ENCODE measurements at places on chromosomes 7 and 10. TPM values are rescaled to one million over a fixed set of nuclear protein-coding genes. Genes with fewer than 3 reads are reported as not detected.

DNA sequence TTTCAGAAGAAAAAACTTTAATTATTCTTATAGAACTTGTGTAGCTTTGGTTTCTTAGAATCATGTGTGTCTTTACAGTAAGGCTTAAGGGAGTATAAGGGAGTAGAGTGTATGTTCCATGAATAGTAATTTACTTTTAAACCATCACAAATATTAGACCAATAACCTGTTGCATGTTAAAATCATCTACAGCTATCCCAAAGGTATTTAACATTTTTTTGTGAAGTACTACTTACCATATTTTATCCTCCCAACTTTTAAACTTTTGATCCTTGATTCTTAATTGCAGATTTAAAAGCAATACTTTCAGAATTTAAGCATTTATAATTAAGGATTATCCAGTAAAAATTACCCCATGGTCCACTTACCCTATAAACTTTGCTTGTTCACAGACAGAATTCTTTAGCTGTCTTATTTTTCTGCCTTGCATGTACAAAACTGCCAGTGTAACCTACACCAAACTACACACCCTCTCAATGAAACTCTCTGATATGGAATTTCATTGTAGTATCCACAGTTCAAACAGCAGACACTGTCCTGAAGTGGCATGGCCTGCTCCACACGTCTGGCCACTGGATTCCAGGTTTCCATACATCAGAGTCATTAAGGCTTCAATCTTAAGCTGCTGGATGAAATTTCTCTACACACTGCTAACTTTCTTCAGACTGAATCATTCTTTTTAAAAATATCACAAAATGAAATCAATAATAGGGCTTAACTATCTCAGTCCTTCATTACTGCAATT lies 5.8 kb downstream of the GLI3 start:
- peak; percentile 37 for ATAC-seq

DNA sequence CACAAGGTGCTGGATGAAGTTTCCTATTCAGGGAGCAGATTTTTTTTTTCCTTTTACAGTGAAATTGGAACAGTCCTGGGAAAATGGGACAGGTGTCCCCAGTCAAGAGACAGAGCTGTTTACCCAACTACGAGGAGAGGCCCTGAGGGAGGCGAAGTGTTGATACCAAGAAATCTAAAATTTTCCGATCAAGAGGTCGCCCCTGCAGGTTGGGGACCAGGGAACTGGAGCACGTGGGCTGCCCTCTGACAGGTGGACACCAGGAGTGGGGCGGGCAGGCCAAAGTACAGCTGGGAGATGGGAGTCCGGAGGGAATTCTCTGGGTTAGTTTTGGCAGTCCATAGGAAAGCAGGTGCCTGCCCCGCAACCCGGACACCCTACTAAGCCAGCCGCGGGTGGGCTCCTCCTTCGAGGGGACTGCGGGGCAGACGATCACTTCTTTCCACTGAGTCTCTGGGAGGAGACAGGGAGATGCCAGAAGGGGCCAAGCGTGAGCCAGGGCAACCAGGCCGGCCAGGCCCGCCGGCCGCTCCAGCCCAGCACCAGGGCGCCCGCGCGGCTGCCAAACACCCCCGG lies 965 bp upstream of the CAMK1D start:
- ATAC-seq = no peak

TRIM73 gene
- 0.92 TPM for total RNA-seq

DNA sequence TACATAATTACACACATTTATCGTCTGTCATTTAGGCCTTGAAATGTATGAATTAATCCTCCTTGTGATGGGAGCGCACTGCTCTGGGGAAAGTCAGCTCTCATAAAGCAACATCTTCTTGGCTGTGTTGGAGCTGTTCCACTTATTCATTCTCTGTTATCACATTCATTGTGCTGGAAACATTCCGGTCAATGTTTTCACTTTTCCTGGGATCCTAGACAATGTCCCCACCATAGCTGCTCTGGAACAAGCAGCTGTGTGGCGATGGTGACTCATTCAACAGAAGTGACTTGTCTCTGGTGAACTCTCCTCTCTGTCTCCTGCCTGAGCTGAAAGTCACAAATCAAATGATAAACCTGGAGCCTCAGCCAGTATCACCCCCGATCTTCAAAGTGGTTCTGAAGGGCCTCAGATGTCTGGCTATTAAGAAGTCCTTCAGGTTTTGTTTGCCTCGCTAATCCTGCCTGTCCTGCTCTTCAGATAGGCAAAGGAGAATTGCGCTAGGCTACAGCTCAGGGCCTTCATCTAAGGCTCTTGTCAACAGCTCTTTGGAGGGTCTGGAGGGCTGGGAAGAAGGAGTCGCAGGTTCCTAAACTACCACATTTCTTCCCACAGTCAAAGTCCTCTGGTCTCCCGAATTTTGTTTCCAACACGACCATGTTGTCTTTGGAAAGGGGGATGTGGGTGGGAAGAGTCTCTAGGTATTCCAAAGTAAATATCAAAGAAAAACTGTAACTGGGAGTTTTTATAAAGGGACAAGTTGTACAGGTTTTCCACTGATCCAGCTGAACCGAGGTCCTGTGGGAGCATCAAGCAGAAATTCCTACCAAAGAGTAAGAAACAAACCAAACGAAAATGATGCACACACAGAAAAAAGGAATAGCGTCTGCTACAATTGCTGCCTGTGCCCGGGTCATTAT lies 29.3 kb downstream of the KLF6 start:
- ATAC-seq = no peak

DNA sequence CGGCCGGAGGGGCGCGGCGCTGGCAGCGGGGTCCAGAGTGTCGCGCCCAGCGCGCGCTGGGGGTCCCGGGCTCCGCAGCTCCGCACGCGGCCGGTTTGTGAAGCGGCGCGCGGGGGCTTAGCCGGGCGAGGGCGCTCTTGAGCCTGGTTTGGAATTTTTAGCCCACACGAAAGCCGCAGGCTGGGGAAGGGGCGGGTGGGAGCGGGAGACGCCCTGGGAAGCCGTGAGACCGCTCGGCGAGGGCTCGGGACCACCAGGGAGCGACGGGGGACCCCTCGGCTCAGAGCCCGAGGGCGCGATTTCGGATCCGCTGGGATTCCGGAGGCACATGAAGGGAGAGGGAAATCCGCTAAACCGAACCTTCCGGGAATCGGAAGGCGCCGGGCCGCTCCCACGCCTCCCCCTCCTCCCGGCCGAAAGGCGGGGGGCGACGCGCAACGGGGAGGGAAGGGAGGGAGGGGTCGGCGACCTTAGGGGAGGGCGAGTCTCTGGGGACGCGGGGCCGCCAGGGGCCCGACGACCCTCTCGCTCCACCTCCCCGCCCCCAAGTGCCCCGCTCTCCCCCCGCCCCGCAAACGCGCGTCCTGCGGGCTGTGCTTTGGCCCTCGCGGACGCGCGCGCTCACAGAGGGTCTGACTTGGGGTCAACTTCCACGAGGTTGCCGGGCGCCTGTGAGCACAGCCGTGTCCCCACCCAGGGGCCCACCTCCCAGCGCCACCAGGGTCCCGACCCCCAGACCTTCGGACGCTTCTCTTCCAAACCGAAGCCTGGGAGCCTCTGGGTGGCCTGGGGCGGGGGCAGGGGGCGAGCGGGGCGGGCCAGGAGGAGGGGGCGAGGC lies 5.1 kb upstream of the ELFN1 start:
- ATAC-seq = peak; percentile 7

DNA sequence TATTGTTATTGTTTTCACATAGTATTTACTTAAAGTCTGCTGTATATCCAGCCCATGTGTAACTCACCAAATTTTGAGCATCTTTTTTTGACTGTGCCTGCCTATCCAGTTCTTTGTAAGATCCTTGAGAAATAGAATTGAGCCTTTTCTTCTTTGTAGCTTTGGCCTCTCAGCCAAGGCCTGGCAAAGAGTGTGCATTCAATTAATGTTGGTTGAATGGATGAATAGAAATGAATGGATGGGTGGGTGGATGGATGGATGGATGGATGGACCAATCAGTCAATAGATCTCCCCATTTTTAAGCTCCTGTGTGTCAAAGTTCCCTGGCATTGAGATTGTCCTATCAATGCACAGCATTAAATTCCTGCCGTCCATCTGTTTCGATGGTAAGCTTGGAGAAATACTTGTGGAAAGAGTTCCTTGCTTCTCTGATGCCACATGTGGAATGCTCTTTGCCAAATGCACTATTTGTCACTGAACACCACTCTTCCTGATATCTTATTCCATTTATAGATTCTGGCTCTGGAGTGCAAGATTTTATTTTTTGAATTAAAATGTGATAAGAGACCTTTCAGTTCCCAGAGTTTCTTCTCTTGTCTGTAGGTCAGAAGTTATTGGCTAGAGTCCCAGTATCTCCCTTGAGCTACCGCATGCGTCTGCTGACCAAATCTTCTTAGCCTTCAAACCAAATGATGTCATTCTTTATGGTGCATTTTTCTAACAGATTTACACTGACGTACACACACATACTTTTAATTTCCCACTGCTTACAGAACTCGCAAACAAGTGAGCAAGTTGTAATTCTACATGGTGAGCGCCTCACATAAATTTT lies 20.7 kb upstream of the ADRB1 start:
- ATAC-seq = no peak

- ATAC-seq = no peak
These were observed 46.1 kb downstream of the AP3M1 start for GRCh38 chr10:74104480-74104879.

GRCh38 chr7:99392046-99392445 lies 16.4 kb downstream of the PDAP1 start:
- ATAC-seq = peak; percentile 1
